ENCODE measurements at places on chromosomes 3 and 15.
A peak's percentile ranks its signal among the peaks of the same experiment; 100 is the strongest.

- no peak for DNase-seq
These were observed 511.7 kb upstream of the UBE2E2 start for GRCh38 chr3:22691407-22691806.

- no peak for DNase-seq
These were observed at the start of gene MYD88 for GRCh38 chr3:38138349-38139190. TSS of gene MYD88 (plus strand) at chr3:38138661. CDS start at chr3:38138701, 40 bp downstream.

GRCh38 chr3:108064293-108064887 is 26.4 kb downstream of the CD47 start:
- no peak for DNase-seq

GRCh38 chr3:88984832-88985231 is 122.6 kb upstream of the EPHA3 start:
- DNase-seq = no peak

- peak; percentile 78 for DNase-seq
These were observed 41.9 kb downstream of the LIPC start for GRCh38 chr15:58473724-58474123.

GRCh38 chr3:33645060-33645647 is 72.9 kb downstream of the CLASP2 start:
- no peak for DNase-seq

- no peak for DNase-seq
These were observed 92.3 kb upstream of the MRPS22 start for GRCh38 chr3:139251529-139251928.

- DNase-seq = no peak
These were observed 124.5 kb upstream of the ATP10A start for GRCh38 chr15:25987638-25988037.

GRCh38 chr15:90101969-90102890 is at the start of gene IDH2:
TSS of gene IDH2 (minus strand) at chr15:90102468. CDS start at chr15:90102390, 78 bp downstream.
- peak; percentile 64 for DNase-seq

- no peak for DNase-seq
These were observed 79.7 kb downstream of the OTOL1 start for GRCh38 chr3:161576311-161576710.

GRCh38 chr3:159783780-159784742 is 204.6 kb upstream of the IL12A start:
- DNase-seq = no peak

DNA sequence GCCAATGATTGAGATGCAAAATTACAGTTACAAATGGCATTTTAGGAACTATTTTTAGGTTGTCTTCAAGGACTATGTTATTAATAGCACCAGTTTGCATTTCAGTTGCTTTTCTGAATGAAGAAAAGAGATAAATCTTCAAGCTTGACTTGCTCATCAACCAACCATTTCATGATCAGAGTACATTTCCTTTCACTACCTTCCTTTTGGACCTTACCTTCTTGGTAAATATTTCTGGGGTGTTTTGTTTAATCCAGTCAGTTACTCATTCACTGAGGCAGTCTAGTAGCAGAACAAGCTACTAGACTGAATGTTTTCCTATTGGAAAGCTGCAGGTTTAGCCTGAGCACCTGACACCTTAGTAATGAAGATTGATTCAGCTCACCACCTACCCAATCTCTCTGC is 8.2 kb downstream of the SLC27A2 start:
- DNase-seq = no peak

DNA sequence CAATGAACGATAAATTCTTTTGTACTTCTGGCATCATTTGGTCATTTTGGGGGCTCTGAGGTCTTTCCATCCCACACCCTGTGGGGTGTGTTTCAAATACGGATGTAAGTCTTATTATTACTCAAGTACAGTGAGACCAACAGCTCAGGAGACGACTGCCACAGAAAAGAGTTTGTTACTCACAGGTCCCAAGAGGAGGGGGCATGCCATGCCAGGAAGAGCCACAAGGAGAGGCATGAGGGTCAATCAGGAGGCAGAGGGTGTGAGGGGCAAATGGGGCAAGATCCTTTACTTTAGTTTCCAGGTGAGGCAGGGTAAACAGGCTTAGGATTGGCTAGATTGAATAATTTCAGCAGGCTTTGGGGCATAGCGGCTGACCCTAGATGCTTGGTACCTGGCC is 21.6 kb downstream of the TRH start:
- DNase-seq = no peak

GRCh38 chr3:73068419-73068818 is 7.0 kb downstream of the EBLN2 start:
- no peak for DNase-seq

DNA sequence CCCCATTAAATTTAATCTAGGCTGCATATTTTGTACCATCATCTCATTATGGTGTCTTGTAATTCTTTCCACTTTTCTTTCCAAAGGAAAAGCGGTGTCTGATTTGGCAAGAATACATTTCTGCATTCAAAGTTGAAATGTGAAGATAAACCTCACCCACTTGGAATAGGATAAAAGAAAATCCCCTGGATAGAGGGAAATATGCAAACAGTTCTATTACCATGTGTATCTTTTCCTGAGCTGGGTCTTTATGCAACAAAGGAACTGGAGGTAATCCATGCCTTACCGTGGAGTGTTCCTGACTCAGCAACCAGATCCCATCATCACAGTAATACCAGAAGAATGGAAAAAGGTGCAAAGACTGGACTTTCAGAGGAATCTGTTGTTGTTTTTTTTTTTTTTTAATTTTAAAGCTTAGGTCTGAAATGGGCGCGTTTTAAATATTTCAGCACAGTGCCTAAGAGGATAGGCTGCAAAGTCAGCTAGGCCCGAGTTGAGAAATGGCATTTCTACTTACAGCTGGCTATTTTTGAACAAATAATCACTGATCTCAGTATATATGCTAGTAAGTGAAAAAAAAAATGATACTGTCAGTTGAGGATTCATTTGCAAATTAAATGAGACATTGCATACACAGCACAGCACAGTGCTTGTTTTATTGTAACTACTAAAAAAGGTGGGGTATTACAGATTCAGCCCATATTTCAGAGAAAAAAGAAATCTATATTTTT is 55.5 kb upstream of the ADAMTS9 start:
- DNase-seq = no peak

- DNase-seq = no peak
These were observed 51.0 kb upstream of the MYZAP start for GRCh38 chr15:57540736-57541135.

DNA sequence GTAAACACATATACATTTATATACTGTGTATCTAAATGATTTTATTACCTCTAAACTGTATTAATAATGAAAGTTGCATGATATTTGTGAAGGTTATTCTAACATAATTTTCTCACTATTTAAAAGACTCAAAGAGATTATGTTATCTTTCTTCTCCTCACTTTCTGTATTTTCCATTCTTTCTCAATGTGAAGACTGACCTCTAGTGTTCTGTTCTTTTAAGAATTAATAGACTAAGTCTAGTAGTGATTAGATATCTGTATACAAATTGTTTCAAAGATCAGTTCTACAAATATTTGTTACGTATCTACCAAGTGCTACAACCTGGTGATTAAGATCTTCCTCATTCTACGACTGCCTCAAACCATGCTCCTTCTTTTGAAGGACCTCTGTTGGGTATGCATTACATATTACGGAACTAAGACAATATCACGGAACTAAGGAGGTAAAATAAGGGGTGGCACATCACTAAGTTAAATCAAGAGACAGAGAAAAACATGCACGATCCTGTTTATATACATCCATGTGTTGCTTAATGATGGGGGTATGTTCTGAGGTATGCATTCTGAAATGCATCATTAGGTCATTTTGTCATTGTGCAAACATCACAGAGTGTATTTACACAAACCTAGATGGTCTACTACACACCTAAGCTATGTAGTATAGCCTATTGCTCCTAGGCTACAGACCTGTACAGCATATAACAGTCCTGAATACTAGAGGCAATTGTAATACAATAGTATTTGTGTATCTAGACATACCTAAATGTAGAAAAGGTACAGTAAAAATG is 161.5 kb upstream of the KBTBD8 start:
- no peak for DNase-seq

DNA sequence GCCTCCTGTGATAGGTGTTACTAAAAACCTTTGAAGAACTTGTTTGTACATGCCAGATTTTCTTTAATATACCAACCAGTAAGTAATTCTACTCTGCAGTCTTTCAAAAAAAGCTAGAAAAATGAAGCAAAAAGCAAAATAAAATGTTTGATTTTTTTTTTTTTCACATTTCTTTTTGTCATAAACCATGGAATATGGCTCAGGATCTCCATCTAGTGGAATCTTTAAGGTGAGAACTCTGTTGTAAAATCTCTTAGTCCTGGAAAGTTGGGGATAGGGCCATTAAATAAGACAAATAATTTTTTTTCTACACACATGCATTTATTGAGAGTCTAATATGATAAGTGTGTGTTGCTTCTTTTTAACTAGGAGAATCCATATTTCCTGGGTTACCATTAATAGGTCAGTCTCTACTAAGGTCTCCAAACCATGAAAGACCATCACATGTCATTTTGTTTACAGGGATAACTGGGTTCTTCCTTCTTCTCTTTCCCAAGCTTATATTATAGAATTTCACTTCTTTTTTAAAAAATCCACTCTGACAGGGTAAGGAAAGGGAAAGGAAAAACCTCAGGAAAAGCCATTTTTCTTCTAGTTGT is 84.6 kb downstream of the SLC9A9 start:
- DNase-seq = no peak

DNA sequence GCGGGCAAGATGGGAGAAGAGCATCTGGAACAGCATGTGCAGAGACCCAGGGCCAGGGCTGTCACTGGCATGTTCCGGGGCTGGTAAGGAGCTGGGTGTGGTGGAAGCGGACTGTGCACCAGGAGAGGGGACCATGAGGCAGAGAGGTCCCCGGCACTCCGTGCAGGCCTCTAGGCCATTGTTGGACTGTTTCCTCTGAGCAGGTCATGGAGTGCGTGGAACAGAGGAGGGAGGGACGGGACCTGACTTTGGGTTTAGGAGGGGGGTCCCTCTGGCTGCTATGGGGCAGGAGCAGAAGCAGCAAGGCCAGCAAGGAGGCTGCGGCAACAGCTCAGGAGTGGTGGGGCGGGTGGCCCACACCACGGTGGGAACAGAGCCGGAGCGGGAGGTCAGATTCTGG is 47.1 kb downstream of the TPRA1 start:
- DNase-seq = no peak

DNA sequence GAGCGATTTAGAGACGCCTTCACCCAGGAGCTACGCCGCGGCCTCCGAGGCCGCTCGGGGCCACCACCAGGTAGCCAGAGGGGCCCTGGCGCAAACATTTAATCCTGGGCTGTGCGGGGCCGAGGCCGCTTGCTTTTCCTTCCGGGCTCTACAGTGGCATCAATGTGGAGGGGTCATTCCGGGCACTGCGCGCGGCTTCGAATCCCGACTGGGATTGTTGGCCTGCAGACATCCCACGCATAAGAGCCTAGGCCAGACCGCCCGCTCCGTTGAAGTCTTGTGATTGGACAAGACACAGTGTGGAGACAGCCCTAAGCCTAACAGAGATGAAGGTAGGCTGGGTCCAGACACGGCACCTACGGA is 568 bp upstream of the NCBP2 start:
- no peak for DNase-seq

DNA sequence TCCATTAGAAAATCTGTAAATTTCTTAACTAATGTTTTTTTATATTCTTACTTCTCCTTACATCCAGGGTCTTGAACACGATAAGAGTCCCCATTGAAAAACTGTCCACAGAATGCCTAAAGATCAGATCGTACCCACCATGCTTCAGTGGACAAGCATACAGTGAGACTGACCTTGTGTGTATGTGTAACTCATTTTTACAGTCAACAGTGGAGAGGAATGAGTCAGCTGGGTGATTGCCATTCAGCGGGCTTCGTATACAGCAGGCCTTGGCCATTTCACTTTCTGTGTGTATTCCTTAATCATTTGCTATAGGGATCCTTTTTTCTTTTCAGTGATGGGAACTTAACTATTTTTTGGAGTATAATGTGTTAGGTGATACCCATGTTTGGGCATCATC is 10.6 kb downstream of the PARP14 start:
- peak; percentile 72 for DNase-seq

DNA sequence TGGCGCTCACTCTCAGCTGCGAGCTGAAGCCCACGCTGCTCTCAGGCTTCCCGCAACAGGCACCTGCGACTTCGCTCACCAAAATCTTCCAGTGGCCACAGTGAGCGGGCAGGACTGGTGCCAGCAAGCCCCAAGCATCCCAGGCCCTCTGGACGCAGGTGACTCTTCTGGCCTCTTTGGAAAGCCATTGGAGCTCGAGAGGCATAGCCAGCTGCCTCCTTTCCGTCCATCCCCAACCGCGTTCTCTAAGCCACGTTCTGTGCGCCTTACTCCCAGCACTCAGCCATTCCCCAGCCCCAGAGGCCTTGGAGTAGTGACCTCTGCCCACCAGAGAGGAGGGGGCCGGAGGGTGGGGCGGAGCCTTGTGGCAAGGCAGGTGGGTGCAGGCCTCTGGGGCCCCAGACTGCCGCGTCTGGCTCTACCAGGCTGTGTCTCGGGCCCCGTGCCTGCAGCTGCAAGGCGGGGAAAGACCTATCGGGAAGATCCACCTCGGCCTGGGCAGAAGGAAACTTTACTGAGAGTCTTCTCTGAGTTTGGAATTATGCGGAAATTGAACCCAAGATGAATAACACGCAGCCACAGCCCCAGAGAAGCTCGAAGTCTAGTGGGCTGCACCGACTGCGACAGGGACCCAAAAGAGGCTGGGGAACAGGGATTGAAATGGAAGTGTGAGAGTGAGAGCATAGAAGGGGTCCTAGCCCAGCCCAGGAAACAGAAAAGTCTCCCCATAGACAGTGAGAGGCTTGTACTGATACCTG is 3.6 kb upstream of the SOX14 start:
- DNase-seq = no peak

GRCh38 chr15:43270676-43271306 is 4.1 kb upstream of the TGM5 start:
- no peak for DNase-seq

GRCh38 chr3:116067326-116067725 is 378.0 kb downstream of the LSAMP start:
- no peak for DNase-seq

- DNase-seq = no peak
These were observed 73.2 kb downstream of the TMEM44 start for GRCh38 chr3:194560047-194560446.

- peak; percentile 64 for DNase-seq
These were observed 35.0 kb upstream of the TATDN2 start for GRCh38 chr3:10213156-10213792.

DNA sequence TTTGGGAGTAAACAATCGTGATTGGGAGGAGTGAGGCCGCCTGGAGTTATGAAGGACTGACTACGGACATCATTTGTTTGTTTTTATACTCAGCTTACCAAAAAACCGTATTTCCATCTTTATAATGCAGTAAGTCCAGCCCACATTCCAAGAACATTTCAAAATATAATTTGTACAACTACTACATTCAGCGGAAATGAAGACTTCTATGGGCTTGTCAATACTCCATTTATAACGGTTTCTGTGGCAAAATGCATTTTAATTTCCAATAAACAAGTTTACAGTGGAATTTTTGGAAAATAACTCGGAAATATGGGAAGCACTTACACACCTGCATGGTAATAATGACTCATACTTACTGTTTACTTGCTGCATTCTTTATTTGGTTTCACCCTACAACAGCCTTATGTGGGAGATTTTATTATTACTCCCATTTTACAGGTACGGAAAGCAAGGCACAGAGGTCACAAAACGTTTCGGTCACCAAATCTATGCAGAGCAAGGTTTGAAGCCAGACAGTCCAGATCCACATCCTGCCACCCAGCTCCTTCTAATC is 62.3 kb downstream of the LDHAL6B start:
- no peak for DNase-seq

All from HT1080 (cell line).